Karpas-422 (cell line): ENCODE measurements at places on chromosomes 2 and 18. TPM values are rescaled to one million over a fixed set of nuclear protein-coding genes. Genes with fewer than 3 reads are reported as not detected.

- no peak overlapping the region for H3K27ac ChIP-seq
- H3K36me3 ChIP-seq = no peaks in the 10 kb centered on the region
- H3K4me3 ChIP-seq = no peak overlapping the region
- H3K4me1 ChIP-seq = peaks cover 16% of the 10 kb centered on the region
- no peaks in the 10 kb centered on the region for H3K27me3 ChIP-seq
Observed at GRCh38 chr2:74414881-74415761, 6.3 kb downstream of the C2orf81 start.

Gene MYO3B
- total RNA-seq = 4.4 and 5.0 TPM in 2 replicates

GRCh38 chr2:104481341-104481740, 372.6 kb upstream of the POU3F3 start:
- H3K27ac ChIP-seq = no peak overlapping the region
- H3K27me3 ChIP-seq = no peaks in the 10 kb centered on the region
- no peaks in the 10 kb centered on the region for H3K36me3 ChIP-seq
- no peak overlapping the region for H3K4me3 ChIP-seq

- no peak overlapping the region for H3K4me3 ChIP-seq
- peaks cover 3% of the 10 kb centered on the region; the same call in 1 of the 2 replicates for H3K4me1 ChIP-seq
- H3K36me3 ChIP-seq = no peaks in the 10 kb centered on the region; the same call in 1 of the 2 replicates
- H3K27me3 ChIP-seq = no peaks in the 10 kb centered on the region
Observed at GRCh38 chr2:181152701-181153100, 172.3 kb downstream of the UBE2E3 start.

GRCh38 chr2:42978887-42979415, 186.6 kb upstream of the HAAO start:
- H3K27ac ChIP-seq = no peak overlapping the region
- H3K36me3 ChIP-seq = no peaks in the 10 kb centered on the region
- H3K27me3 ChIP-seq = no peaks in the 10 kb centered on the region

Gene NCKAP5
- not detected in 2 replicates for total RNA-seq

Gene BOLL
- not detected in 2 replicates for total RNA-seq

Gene PLCD4
- total RNA-seq = 0.43 TPM in 1 of 2 replicates, not detected in the other

- H3K4me3 ChIP-seq = no peak overlapping the region
- no peaks in the 10 kb centered on the region for H3K27me3 ChIP-seq
- H3K36me3 ChIP-seq = no peaks in the 10 kb centered on the region; the same call in 1 of the 2 replicates
- H3K27ac ChIP-seq = no peak overlapping the region
- DNase-seq = no peak
Observed at GRCh38 chr18:63199743-63200241, 119.8 kb downstream of the BCL2 start.

DNA sequence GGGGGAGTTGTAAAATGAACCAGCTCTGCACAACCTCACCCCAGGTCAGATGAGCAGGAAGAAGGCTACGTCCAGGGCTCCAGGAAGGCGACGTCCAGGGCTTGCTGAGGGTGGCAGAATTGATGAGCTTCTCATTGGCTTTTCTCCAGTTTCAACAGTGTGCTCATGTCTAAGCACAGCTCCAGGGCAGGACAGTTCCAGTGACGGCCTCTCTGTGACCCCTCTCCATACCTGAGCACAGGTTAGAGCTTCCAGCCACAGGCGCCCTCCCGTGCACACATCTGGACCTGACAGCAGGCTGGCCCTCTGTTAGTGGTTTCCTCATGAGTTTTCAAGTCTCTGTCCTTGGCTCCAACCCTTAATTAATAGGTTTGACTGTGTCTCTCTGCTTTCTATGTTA, 327.6 kb downstream of the ZNF516 start:
- no peak for DNase-seq
- no peak overlapping the region for H3K27ac ChIP-seq
- peaks cover 1% of the 10 kb centered on the region for H3K4me1 ChIP-seq
- no peaks in the 10 kb centered on the region for H3K27me3 ChIP-seq
- no peaks in the 10 kb centered on the region for H3K36me3 ChIP-seq
- no peak overlapping the region for H3K4me3 ChIP-seq

- peaks cover 6% of the 10 kb centered on the region for H3K4me1 ChIP-seq
- H3K27ac ChIP-seq = no peak overlapping the region
- DNase-seq = no peak
- H3K27me3 ChIP-seq = no peaks in the 10 kb centered on the region
Observed at GRCh38 chr2:46320141-46320567, 22.9 kb downstream of the EPAS1 start.
